CD8-positive, alpha-beta T cell (primary cell): ENCODE measurements at places on chromosomes 3 and 15.
A peak's percentile ranks its signal among the peaks of the same experiment; 100 is the strongest.

- no peak for DNase-seq
These were observed 34.7 kb downstream of the RNF111 start for GRCh38 chr15:59022188-59022587.

GRCh38 chr15:71683411-71684274 lies 126.7 kb upstream of the NR2E3 start:
- no peak for DNase-seq

DNA sequence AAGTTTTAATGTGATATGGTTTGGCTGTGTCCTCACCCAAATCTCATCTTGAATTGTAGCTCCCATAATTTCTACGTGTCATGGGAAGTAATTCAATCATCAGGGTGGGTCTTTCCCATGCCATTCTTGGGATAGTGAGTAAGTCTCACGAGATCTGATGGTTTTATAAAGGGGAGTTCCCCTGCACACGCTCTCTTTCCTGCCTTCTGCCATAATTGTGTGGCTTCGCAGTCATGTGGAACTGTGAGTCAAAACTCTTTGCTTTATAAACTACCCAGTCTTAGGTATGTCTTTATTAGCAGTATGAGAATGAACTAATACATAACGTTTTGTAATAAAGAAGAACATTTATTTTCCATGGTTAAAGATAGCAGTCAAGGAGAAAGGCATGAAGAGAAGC lies 39.2 kb upstream of the GOLIM4 start:
- no peak for DNase-seq

DNA sequence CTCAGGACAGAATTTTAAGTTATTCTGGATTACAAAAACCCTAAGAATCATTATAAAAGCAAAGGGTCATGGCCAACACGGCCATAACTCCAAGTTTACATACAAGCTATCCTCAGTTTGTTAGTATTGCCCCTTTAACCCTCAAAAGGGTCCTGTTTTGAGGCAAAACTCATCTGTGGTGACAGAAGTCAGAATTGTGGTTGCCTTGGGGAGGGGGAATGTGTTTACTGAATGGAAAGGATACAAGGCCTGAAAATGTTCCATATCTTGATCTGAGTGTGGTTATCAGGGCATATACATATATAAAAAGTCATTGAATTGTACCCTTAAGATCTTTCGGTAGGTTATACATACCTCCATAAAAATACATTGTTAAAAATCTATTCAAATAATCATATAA lies 2.1 kb downstream of the SFMBT1 start:
- DNase-seq = no peak

GRCh38 chr3:123343296-123344174 lies 105.4 kb downstream of the ADCY5 start:
- no peak for DNase-seq

GRCh38 chr3:153752405-153753027 lies 368.7 kb upstream of the ARHGEF26 start:
- no peak for DNase-seq

DNA sequence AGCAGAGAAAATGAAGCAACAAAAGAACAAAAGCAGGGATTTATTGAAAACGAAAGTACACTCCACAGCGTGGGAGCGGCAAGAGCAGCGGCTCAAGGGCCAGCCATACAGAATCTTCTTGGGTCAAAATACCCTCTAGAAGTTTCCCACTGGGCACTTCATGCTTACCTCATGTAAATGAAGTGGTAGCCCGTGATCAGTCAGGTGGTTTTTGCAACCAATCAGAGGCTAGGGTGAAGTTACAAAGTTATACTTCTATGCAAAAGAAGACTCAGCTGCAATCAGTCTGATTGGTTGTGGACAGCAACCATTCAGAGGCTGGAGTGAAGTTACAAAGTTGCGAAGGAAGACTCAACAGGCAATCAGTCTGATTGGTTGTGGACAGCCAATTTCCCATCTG lies 37.8 kb upstream of the TRH start:
- DNase-seq = no peak

DNA sequence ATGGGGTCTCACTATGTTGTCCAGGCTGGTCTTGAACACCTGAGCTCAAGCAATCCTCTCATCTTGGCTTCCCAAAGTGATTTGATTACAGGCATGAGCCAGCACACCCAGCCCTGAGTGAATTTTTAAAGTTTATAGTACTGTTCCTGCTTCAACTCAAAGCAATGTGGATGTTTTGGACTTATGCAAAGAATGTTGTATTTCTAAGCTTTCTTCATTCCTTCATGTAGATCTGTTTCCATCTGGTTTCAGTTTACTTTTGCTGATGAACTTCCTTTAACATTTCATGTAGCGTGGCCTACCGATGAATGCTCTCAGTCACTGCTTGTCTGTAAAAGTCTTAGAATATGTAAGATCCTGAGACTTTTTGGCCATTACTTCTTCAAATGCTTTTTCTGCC lies 23.2 kb downstream of the NRG4 start:
- no peak for DNase-seq

DNA sequence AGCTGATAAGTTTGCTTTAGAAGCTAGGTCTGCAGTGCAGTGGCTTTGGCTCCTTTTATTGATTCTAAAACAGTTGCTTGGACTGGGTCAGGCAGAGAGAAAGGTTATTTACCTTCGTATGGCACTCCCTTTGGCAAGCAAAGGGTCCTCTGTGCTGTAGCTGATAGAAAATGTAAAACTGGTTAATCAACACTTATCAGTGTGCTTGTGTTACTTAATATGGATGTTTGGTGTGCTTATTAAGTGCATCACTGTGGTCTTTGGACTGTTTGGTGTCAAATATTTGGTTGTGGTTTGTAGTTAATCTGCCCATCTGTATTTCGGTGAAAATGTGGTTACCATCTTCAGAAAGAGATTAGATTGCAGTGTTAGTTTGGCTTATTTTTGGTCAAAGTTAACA lies 16.0 kb downstream of the UBE2E2 start:
- DNase-seq = no peak

GRCh38 chr3:153442799-153443487 lies 280.9 kb downstream of the RAP2B start:
- no peak for DNase-seq

DNA sequence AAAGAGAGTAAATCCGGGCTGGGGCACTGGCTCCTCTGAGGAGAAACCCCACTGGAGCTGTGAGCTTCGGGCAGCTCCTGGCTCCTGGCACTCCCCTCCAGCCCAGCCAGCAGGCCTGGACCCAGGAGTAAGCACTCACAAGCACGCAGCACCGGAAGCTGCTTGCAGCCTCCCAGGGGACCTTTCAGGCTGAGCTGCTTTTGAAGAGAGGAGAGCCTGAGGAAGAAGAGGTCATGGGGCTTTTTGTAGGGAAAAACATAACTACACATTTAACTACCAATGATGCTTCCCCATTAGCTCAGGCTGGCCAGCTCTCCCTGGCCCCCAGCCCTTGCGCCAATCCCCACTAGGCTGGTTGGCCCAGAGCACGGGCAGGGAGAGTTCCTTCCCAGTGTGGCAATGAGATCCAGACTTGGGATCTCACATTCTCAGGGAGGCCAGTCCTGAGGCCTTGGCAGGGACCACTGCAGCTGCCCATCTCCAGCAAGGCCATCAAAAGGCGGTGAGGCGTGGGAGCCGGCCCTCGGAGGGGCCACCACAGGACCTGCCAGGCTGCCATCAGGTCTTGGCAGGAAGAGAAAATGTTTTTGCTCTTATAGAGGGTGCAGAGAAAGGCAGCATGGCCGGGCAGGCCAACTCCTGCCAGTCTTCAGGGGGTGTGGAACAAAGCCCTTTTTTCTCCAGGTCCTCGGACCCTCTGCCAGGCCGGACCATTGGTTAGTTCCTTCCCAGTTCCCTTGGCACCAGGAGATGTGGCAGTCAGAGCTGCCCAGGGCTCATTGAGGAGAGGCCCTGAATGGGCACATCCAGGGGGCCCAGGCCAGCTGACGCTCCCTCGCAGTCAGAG lies 41.5 kb upstream of the MFGE8 start:
- DNase-seq = no peak

GRCh38 chr3:125054449-125055329 lies 1.1 kb downstream of the HEG1 start:
- peak; percentile 58 for DNase-seq

GRCh38 chr3:148204131-148204530 lies 493.6 kb upstream of the AGTR1 start:
- no peak for DNase-seq

DNA sequence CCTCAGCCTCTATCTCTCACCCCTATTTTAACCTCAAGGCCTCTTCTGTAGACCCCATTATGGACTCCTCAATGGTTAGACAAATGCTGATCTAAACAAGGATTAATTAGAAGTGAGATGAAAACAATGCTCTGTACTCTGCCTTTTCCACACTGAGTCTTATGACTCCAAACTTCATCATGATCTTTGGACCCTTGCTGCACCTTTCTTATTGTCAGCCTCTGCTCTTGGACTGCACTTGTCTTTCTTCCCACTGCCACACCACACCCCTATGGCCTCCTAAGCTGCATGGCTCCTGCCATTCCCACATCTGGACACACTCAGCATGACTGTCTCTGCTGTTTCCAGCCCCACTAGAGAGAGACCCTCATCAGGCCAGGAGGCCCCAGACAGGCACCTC lies 348.2 kb downstream of the RORA start:
- DNase-seq = no peak
